GM19239 (cell line): ENCODE measurements at places on chromosomes 5 and 9.

GRCh38 chr5:118580949-118581348, 407.4 kb downstream of the DTWD2 start:
- DNase-seq, result no peak

GRCh38 chr5:103624035-103624480, 61.5 kb upstream of the NUDT12 start:
- no peak for DNase-seq

DNA sequence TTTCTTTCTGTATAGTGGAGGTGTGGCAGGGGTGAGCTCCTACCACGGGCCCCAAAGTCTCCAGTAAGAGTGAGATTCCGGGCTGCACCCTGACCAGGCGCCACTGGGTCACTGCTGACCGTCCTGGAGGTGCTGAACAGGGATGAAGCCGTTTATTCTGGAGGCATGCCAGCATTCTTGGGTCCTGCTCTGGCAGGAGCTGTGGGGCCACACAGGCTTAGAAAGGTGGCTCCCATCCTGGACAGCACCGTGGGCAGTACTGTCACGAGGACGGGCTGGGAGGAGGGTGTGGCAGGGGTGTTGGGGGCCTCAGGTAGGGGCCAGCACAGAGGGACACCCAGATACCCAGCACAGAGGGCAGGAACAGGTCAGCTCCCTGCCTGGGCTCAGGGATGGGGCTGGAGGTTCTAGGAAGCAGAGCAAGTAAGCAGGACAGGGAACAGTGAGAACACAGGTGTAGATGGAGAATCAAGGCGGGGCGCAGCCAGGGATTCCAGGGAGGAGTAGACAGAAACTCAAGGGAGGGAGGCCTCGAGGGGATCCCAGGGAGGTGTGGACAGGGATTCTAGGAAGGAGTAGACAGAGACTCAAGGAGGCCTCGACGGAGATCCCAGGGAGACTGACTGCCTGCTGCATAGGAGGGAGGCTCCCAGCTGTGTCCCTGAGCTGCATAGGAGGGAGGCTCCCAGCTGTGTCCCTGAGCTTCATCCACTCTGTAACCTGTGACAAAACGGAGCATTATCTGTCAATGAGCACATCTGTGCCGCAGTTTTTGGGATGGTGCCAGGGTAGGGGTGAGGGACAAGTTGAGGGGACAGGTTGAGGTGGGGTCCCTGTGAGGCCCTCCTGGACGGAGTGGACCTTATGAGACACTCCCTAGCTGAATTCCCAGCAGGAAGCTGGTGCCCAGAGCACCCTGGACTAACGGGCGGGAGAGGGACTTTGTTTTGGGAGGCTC, 1.1 kb upstream of the PLEKHG4B start:
- no peak for DNase-seq

- no peak for DNase-seq
Observed at GRCh38 chr9:108928386-108928785, 5.5 kb downstream of the ELP1 start.

DNA sequence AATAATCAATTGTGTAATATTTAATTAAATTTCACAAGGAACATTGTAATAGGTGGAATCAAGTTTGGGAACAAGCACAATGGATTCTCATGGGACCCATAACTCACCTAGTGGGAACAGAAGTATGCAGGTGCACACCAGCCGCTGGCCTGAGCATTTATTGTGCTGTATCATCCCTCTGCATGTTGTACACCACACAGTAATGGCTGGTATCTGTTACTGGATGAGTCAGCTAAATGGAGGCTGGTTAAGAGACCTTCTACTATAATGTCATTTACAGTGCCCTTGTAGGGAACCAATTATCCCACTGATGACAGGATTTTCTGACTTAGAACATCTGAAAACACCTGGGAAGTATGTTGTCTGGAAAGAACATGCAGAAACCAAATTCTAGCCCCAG, 3.2 kb upstream of the MAP3K1 start:
- no peak for DNase-seq

GRCh38 chr9:93097511-93098201, 1.6 kb downstream of the CARD19 start:
- no peak for DNase-seq

- DNase-seq, result no peak
Observed at GRCh38 chr5:124825250-124825982, 79.0 kb upstream of the ZNF608 start.

DNA sequence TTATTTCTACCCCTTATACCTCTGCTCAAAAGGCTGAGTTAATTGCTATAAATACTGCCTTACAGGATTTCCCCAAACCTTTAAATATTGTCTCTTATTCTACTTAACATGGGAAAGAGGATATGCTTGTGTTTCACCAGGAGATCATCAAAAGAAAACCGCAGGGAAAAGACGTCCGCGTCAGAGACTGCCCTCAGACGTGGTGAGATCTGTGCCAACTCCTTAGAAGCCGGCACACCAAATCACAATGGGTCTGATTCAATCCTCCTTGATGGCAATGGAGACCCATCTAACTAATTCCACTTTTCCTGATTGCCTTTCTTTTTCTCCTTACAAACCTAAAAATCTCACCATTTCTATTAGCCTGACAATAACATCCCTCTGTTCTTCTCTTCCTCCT, 55.0 kb downstream of the SH3PXD2B start:
- no peak for DNase-seq

GRCh38 chr5:92460505-92460904, 1077.4 kb upstream of the ARRDC3 start:
- no peak for DNase-seq

- DNase-seq, result no peak
Observed at GRCh38 chr9:131794393-131794792, 54.5 kb upstream of the RAPGEF1 start.

DNA sequence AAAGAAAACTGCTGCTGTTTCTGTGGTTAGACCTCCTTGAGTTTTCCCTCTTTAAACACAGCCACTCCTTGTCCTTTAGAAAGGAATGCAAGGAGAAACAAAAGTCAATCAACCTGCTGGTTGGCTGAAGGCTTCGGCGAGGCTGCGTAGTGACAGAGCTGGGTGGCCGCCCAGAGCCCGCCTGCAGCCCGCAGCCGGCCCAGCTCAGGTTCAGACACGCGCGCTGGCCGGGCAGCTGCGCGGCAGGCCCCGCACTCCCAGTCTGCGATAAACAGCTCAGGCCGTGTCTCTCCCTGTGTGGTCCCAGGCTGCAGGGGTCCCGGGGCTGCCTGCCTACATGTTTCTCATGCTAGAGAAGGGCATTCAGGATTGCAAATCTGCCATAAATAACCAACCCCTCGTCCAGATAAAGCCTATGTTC, 115.4 kb downstream of the HSD17B3 start:
- DNase-seq, result no peak

DNA sequence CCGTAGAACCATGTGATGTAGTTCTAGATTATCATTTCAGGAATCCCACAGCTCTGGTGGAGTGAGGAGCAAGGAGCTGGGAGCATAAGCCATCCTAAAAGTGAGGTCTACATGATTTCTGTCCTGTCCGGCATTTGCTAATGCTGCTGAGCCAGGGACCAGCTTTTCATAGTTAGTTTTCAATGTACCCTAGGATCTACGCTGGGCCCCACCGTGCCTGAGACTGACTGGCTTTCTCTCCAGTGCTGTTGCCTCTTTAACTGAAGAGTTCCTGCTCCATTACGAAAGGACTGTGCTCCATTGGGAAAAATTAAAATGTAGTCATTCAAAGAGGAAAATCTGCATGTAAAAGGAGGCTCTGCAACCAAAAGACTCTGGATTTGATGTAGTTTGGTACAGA, 634.8 kb downstream of the DMRTA1 start:
- no peak for DNase-seq

DNA sequence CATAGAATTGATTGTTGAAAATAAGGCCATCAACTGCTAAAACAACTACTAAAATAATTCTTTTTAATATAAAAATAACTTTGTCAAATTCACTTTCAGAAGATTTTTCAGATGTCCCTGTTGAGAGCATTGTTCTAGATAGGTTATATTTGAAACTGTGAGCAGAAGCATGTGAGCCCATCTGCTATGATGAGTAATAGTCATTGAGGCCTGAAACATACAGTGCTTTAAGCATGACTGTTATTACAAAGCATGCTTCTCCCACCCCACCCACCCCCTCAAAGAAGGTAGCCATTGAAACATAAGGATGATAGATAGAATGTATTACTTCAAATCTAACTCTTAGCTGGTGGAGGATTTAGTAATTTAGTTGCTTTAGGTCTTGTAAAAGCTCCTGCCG, 86.0 kb downstream of the UHRF2 start:
- DNase-seq, result no peak

- DNase-seq, result no peak
Observed at GRCh38 chr9:129428864-129429577, 191.9 kb downstream of the C9orf50 start.

- no peak for DNase-seq
Observed at GRCh38 chr5:143582176-143582575, 178.7 kb upstream of the NR3C1 start.

DNA sequence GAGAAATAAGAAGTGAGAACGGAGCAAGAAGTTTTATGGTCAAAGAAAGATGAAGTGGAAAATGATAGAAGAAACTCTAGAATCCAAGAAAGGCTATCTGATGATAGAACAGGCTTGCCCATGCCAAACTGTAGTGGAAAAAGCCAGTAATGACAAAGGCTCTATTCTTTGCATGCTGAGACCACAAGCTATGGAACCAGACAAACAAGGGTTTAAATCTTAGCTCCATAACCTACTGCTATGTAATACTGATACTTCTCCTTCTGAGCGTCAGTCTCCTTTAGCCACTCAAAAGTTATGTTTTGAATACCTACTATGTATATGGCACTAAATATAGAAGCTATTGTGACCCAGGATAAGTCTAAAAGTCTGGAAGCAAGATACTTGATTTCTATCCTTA, 51.2 kb upstream of the TRIM32 start:
- no peak for DNase-seq

DNA sequence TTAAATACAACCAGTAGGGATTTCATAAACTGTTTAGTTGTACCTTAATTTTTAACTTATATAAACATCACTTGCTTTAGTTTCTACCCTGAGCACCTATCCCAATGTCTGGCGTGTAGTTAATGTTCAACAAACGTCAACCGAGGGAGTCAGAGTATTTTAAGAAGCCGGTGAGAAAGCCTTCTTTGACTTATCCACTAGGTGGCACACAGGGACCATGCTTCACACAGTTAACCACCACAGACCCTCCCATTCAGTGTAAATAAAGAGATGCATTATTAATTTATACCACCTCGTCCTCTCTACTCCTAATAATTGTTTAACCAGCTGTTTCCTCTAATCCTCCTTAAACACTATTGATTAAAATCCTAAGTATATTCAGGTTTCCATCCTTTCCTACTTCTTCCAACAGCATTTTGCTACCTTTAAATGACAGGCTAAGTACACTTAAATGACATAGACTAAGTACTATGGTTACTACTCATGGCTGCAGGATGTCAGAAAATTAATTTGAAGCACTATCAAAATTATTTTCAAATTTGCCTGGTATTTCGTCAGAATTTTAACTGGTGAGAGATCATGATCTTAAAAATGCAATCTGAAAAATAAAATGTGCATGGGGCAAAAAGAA, 2.3 kb downstream of the HAPLN1 start:
- peak; percentile 48 for DNase-seq

- no peak for DNase-seq
Observed at GRCh38 chr5:54643685-54644106, 126.1 kb downstream of the SNX18 start.

DNA sequence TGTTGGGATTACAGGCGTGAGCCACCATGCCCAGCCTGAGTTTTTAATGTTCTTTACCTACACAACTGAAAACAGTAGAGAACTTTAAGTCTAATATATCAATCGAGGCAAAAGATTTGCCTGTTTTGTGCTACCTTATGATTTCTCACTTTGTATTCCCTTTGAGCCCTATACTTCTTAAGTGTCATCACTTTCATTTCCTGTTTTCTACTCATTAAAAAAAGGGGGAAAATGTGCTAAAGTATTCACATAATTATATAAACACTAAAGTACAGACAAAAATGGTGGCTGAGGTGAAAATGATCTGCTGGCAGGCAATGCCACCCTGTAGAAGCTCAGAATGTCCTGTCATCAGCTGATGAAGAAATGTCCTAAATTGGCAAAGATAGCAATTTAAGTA, 23.6 kb downstream of the ATG10 start:
- DNase-seq, result no peak

DNA sequence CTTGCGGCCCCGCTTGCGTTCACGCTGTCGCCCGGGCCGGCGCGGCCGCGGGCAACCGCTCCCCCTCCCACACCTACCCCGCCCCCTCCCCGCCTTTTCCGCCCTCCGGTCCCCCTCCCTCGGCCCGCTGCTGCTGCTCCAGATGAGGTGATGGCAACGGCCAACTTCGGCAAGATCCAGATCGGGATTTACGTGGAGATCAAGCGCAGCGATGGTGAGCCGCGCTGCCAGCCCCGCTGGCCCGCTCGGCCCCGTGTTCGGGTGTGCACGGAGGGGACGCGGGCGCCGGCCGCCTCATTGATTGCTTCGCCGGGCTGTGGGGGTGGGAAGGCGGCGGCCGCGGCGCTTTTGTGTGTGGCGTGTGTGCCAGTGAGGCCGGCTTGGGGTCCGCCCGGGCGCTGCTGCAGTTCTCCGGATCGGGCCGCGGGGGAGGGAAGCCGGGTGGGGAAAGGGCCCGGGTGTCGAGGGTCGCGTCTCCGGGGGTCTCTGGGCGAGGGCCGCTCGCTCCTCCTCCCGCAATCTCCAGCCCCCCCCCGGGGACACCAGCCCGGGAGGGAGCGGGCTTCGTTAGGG, 403 bp downstream of the KIF2A start:
- no peak for DNase-seq

DNA sequence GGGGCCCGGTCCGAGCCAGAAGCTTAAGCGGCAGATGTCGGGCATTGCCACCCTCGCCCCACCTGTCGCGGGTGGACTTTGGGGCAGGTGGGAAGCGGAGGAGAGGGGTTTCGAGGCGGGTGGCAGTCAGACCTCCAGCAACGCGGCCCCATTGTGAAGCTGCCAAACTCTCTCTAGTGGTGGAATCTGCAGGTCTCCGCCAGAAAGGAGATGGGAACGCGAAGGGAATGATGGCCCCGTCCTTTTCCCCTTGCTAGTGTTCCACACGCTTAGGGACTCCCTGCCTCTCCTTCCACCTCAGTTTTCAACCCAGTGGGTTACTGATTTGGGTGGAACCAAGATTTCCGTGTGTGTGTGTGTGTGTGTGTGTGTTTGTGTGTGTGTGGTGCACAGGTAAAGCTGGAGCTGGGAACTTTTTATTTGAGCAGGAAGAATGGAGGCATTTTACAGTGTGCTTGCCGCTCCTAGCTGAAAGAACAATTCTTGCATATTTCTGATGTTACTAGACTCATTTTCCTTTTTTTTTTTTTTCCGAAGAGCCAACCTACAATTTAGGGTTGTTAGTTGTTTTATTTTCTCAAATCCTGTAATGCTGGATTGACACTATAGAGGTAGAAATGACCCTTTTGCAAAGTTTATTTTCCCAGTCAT, 1.3 kb downstream of the MACIR start:
- DNase-seq, result no peak

GRCh38 chr9:131017067-131017466, 8.1 kb downstream of the LAMC3 start:
- no peak for DNase-seq

GRCh38 chr5:173707392-173707791, 90.9 kb upstream of the BOD1 start:
- peak; percentile 48 for DNase-seq

- no peak for DNase-seq
Observed at GRCh38 chr9:129262261-129262660, 84.2 kb upstream of the IER5L start.
